ENCODE measurements at places on chromosomes 4 and X.

DNA sequence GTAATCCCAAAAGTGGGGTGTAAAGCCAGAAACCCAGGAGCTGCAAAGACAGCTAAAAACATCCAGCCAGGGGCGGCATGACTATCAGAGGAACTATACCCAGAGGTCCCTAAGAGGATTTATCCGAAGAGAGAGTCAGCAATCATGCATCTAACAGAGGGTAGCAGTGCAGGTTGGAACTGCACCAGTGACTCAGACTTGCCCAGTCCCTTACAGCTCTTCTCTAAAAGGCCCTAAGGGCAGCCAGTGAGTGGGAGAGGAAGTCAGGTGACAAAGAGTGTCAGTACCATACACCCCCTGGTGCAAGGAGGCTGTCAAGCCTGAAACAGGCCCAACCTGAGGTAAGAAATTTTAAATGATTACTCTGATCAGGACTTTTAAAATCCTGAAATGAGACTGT lies 88.1 kb downstream of the CAMK2D start:
- no peak for DNase-seq

DNA sequence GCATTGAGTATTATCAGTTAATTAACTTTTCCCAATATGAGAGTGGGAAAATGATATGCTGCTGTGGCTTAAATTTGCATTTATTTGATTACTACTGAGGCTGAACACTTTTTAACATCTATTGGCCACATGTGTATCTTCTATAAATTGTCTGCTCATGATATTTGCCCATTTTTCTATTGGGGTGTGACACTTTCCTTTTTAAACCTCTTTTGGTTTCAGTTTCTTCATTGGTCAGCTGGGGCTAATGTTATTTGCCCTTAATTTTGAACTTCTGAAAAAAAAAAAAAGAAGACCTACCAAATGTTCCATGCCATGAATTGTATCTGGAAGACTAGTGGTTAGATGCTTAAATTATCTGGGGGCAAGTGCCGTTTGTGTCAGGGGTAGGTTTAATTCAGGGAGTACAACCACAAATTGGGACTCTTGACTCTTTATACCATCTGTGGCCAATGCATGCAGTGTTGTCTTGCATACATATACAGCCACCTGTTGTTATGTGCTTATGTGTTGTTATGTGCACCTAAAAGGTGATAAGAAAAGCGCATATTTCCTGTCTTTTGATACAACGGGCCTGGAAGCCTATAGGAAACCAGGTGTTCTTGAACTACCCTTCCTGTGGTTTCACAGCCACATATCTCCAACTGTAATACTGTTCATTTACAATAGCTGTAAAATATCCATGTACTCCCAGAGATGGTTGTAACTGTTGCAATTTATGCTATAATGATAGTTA lies 49.0 kb downstream of the SH2D1A start:
- DNase-seq = no peak

- no peak for DNase-seq
These were observed 126.1 kb downstream of the EIF4E start for GRCh38 chr4:98802770-98803198.

DNA sequence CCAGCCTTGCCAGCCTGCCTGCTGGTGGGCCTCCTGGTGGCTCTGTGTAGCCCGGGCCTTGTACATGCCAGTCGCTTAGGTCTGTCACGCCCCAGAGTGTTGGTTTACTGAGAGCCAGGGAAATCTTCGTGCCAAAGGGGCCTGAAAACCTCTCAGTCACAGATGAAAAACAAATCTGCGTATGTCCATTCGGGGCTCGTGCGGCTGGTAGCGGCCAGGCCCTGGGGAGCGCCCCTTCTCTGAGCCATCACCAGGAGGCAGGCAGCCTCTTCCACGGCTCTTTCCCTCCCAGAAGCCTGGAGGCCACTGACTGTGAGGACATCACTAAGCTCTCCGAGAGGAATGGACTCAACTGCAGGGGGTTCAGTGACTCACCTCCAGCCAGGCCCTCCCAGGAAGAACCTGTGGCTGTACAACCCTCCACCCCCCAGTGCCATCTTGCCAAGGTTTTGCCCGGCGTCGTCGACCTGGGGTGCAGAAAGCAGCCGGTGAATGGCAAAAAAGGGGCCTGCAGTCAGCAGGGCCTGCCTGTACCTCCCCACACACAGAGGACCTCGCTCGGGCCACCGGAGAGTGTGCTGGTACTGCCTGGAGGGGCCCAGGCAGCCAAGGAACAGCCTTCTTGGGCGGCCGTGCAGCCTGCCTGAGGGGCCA lies 162.2 kb downstream of the BCOR start:
- DNase-seq = no peak

DNA sequence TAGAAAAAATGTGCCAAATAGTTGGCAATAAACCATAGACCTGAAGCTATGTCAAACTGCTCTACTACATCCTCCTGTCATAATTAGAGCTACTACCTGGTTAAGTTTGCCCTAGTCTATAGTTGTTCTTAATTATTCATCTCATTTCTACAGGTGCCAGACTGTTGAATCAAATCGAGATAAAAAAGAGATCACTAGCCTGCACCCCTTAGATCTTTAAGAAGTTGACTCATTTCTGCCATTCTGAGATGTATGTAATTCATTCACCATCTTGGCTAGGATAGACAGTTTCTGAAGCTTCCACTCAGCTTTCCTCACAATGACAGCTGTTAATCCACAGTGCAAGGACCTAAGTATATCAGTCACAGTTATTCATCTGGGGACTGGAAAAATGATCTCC lies 452.1 kb upstream of the BOD1L1 start:
- no peak for DNase-seq

- no peak for DNase-seq
These were observed 29.1 kb upstream of the ANAPC4 start for GRCh38 chr4:25347971-25348370.

GRCh38 chr4:127352220-127353113 lies 280.3 kb upstream of the INTU start:
- DNase-seq = no peak

- no peak for DNase-seq
These were observed 82.4 kb downstream of the GPM6A start for GRCh38 chr4:175729665-175730064.

GRCh38 chr4:7668271-7668670 lies 233.5 kb upstream of the PSAPL1 start:
- DNase-seq = no peak

All from osteoblast (primary cell).